Activated T-cell treated with anti-CD3 and anti-CD28 coated beads for 24 hours (primary cell): ENCODE measurements at places on chromosomes 11 and 22.

- DNase-seq, result peak; percentile 78
Measured at GRCh38 chr11:18720808-18721560, 5.0 kb downstream of the IGSF22 start.

GRCh38 chr11:27061461-27061821 lies 20.8 kb downstream of the BBOX1 start:
- DNase-seq, result no peak

- DNase-seq, result no peak
Measured at GRCh38 chr11:66278363-66279091, 552 bp downstream of the CNIH2 start.

DNA sequence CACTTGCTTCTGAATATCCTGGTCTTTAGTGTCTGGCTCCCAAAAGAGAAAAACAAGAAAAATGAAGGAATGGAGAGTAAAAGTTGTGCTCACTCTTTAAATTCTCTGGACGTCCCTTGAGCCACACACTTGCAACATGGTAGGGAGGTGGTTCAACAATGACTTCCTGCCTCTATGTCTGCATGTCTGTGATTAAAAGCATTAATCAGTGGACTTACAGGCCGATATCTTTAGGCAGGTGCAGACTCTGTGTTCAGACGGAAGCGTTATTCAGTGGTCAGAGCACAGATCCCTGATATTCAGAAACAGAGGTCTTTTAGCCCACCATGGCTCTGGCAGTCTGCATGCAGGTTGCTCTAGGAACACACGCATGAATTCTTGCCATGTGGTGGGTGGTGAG lies 1920.0 kb upstream of the RAG2 start:
- DNase-seq, result no peak

DNA sequence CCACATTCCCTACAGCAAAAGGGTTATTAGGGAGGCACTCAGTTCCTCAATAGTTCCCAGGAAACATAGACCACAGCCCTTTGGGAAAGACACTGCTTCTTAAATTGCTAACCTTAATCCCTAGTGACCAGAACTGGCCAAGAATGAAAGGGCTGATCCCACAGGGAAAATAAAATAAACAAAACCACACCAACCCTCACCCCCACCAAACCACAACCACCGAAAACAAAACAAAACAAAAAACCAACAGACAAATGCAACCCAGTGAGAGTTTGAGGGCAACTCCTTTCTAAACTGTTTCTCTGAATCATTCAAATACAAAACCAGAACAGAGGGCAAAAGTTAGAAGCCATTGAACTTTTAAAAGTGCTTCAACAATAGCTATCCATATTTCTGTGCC lies 57.2 kb downstream of the NAV2 start:
- no peak for DNase-seq

DNA sequence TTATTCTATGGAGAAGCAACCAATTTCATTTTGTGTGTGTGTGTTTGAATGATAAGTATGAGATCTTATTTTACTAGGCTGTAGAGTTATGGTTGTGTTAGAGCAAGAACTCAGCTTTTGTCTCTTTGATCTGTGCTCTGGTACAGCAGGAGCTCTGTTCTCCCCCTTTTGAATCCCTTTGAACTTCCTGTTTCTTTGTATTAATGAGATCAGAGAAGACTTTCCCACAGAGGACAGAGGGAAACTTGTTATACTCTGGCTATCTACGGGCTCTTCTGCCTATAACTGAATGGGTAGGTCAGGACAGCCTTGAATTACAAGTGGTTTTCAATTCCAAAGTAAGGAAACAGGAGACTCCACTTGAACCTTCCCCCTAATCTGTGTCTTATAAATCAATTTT lies 1015.0 kb upstream of the RAG2 start:
- DNase-seq, result no peak

DNA sequence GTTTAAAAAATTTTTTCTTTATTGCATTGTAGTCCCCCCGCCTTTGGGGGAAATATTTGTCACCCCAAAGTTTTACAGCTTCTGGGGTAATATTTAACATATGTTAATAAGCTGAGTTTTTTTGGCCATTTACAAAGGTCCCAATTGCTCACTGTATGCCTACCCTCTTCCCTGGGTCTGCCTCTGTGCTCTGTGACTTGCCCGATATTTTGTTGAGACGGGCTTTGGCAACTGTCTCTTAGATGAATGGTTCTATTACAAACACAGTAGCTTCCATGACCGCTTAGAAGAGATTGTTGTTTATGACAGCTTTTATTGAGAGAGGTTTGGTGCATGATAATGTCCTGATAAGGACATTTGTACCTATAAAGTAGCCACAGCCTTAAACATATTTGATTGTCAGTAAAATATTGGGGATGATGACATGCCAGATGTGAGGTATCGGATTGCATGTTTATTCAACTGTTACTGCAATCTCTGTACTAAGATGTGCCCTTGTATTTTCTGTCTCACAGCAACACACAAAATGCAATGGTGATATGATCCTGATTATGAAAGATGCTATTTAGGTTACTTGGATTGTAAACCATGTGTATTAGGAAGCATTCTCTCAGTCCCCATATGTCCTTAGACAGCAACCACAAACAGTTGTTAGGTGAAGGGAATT lies 103.1 kb downstream of the TEAD1 start:
- DNase-seq, result no peak

GRCh38 chr22:37293172-37293571 lies 10.9 kb downstream of the CYTH4 start:
- no peak for DNase-seq

GRCh38 chr22:36520423-36520822 lies 8.5 kb downstream of the EIF3D start:
- DNase-seq, result no peak

GRCh38 chr22:45270095-45271020 lies 14.4 kb upstream of the UPK3A start:
- DNase-seq, result no peak

DNA sequence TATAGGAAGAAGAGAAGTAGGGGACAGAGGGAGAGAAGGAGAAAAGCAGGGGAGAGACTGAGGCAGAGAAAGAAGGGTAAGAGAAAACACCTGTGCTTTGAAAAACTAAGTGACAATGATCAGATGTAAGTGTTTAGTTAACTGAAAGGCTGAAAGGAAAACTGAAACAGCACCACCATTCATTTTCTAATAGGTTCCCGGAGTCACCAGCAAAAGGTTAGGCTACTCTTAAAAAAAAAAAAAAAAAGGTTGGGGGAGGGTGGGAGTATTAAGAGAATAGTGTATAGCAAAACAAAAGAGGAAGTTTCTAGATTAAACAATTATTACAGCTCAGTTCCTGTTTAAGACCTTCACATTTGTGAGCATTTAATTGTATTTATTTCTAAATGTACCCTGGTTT lies 113.8 kb downstream of the CADM1 start:
- no peak for DNase-seq

- no peak for DNase-seq
Measured at GRCh38 chr11:126790550-126791081, 210.0 kb downstream of the KIRREL3 start.

DNA sequence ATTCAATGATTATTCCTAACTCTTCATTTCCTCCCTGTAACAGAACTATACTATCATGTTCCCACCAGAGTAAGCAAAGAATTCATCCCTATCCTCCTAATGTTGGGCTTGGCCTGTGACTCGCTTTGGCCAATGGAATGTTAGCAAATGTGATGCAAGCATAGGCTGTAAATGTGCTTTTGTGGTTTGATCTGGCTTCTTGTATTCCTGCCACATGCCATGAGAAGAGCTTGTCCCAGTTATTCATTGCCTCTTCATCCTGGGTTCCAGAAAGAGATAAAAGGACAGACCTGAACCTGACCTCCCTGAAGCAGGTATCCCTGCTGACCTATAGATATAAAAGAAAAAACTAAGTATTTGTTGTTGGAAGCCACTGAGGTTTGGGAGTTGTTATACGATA lies 51.0 kb downstream of the SYTL2 start:
- DNase-seq, result no peak

- DNase-seq, result no peak
Measured at GRCh38 chr11:44600839-44601383, 35.4 kb downstream of the CD82 start.

- no peak for DNase-seq
Measured at GRCh38 chr11:110587972-110588371, 124.3 kb downstream of the ARHGAP20 start.
